Esophagus mucosa (tissue), 1 donor: ENCODE measurements at places on chromosomes 3 and 15.

DNA sequence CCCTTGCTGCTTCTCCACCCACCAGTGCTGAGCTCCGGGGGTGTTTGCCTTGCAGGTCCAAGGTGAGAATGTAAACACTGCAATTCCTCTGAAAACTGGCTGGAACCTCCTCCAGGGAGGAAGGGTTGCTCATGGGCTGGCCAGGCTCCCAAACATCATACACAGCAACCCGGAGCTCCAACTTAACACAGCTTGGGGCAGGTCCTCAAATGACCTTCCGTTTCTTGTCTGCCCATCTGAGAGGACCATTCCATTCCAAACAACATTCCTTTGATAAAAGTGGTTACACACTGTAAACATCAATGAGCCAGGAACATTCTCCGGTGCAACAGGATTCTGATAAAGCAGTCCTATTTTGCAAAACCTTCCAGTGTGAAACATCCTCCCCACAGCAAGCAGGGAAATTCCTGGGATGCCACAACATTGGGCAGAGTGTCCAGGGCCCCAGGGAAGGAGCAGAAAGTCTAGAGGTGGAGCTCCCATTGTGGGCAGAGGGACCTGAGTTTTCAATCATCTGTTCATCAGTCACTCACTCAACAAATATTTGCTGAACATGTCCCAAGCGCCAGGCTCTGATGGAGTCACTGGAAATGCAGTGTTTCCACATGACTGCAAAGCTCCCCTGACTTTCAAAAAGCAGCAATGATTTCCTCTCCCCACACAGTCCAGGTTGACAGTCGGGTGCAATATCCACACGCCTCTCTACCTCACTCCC lies 7.3 kb upstream of the HEG1 start:
- peak; percentile 21 for ATAC-seq

DNA sequence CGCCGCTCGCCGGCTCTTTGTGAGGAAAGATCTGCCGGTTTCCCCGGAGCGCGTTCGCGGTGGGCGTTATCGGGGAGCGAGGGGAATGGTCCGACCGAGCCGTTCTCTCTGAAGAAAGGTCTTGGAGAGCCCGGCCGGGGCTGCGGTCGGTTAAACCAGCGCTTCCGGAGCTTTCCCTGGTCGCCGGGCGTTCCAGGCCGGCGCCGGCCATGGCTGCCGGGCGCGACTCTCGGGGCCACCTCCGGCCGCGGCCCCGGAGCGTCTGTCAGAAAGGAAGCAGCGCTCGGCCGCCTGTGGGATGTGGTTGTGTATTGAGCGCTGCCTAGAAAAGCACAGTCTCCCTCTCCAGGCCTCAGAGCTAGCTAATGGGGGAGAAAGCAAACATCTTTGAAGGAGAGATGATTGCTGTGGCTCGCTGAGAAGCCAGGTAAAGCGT lies 731 bp downstream of the FYTTD1 start:
- ATAC-seq = peak; percentile 61

- no peak for ATAC-seq
These were observed 529.5 kb upstream of the TBL1XR1 start for GRCh38 chr3:177726807-177727206.

GRCh38 chr3:151638555-151639417 lies 94.9 kb upstream of the AADACL2 start:
- ATAC-seq = no peak

DNA sequence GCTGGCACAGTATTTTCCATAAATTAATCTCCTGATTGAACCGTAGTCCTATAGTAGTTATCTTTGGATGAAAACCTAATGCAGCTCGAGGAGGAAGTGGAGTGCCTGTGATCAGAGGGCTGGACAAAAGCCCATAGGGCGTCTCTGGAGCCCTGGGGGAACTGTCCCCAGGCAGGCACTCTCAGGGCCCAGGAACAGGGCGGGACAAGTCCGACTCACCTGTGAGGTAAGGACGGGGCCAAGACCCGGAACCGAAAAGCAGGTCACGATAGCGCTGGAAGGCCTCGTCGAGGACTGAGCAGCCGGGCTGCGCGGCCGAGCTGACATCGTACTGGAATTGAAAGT lies 341 bp downstream of the HEXA start:
- ATAC-seq = peak; percentile 82

- ATAC-seq = peak; percentile 92
These were observed 3.9 kb downstream of the TMED3 start for GRCh38 chr15:79314811-79315210.

GRCh38 chr3:106327696-106328025 lies 458.8 kb upstream of the CBLB start:
- no peak for ATAC-seq

GRCh38 chr3:132289316-132289715 lies 27.9 kb upstream of the ACP3 start:
- ATAC-seq = no peak

GRCh38 chr3:172100482-172100881 lies 61.1 kb downstream of the FNDC3B start:
- no peak for ATAC-seq

DNA sequence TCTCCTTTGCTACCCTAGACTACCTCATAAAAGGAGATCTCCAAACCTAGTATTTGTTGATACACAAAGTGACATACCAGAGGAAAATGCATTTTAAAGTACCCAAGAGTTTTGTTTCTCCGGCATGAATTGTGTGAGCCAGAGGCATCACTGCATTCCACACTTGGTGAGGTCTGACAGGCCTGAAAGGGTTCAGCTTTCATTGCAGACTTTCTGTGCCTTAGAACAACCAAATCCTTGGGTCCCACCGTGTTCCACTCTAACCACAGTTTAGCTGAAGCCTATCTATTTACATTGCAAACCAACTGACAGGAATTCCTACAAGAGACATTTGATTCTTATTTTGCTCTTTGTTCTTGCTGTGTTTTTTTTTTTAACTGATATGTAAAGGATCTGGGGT lies 21.0 kb upstream of the EID1 start:
- ATAC-seq = no peak

- ATAC-seq = no peak
These were observed 51.1 kb downstream of the CMTM7 start for GRCh38 chr3:32442766-32443165.

DNA sequence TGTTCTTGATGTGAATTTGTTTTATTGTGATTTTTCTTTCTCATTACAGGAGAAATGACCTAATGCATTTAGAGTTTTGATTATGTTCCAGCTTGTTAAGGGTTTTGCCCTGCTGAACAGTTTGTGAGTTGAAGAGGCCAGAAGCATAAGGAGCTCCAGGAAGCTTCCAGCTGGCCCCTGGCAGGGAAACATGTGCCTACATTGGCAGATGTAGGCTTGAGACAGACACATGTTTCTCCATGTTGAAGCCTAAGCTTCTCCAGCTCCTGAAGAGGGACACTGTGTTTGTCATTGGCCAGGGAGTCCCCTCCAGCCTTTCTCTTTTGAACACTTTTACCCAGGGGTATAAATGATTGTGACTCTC lies 88.4 kb downstream of the ASB7 start:
- ATAC-seq = no peak

- no peak for ATAC-seq
These were observed 67.2 kb downstream of the DHX30 start for GRCh38 chr3:47870156-47870555.

- ATAC-seq = peak; percentile 15
These were observed 486.3 kb upstream of the PROK2 start for GRCh38 chr3:72271216-72271615.

- no peak for ATAC-seq
These were observed 305.7 kb upstream of the COL8A1 start for GRCh38 chr3:99332718-99333117.

GRCh38 chr3:24220859-24221657 lies 273.6 kb downstream of the THRB start:
- peak; percentile 76 for ATAC-seq

GRCh38 chr3:18295171-18295920 lies 129.8 kb downstream of the SATB1 start:
- ATAC-seq = peak; percentile 100

DNA sequence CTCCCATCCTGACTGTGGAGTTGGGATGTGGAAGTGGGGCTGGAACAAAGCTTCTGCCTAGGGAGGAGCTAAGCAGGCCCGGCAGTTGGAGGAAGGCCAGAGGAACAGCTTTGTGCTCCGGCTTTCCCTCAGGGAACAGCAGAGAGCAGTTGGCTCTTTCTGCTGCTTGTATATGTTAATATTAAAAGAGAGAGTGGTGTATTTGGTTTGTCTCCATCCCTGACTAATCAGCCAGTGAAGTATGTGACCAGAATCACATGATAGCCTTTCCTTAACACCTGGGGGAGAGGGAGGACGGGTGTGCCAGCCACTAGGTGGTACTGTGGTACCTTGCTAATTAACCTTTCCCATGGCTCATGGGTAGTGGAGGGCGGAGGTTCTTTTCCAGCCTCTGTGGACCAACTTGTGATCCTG lies 10.0 kb downstream of the EIF2B5 start:
- ATAC-seq = peak; percentile 92

DNA sequence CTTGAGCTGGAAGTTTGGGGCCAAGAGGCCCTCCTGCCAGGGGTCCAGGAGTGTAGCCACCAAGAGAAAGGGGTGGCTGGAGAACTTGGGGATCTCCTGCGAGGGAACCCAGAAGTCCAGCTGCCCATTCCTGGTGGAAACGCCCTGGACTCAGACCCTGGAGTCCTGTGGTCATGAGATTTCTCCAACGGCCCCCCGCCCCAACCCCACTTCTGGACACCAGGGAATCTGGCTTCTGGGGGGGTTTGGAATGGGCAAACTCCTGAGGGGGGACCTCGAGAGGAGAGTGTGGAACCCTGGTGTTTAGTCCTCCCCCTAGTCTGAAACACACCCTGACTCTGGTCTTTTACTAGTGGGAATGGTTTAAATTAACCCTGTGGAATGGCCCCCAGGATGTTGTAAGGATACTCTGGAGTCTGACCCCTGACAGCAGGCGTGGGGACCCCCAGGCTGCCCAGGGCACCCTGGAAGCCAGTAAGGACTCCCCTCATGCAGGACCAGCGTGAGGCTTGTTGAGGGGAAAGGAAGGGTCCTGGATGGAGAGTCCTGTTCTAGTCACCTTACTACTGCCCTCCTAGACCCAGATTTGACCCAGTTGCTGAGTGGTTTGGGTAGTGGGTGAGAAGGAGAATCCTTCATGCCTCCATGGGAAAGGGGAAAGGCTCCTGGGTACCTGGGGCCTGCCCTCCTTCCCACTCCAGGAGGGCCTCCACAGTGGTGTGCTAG lies 540 bp downstream of the KLHDC8B start:
- ATAC-seq = no peak

DNA sequence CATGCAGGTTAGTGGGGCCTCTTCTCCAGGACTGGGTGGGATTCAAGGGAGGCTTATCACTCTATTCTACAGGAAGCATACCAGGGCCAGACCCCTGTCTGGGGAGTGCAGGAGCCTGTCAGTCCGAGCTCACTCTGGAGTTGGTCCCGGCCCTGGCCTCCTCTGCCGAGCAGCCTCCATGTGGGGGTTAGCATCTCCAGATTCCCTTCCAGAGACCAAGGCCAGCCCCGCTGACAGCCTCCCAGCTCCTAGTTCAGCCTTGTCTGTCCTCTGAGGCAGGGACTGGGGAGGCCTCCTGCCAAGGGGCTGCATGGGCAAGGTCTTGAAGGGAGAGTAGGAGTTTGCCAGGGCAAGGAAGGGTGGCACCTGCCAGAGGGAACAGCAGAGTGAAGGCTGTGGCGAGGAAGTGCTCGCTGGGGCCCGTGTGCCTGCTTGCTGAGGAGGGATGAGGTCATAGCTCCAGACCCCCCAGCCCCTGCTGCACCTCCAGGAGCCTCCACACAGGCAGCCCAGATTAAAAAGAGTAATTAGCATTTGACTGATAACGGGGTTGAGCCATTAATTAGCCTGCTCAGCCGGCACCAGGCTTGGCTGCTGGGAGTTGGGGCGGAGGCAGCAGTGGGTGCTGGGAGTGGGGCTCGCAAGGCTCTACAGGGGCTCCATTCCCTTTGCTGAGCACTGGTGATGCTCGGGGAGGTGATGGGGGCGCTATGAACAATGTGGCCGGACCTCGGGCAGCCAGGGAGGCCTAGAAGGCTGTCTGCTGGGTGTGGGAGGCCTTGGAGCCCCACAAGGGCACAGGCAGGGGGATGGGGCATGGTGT lies 54.3 kb downstream of the DNAJB8 start:
- ATAC-seq = no peak

DNA sequence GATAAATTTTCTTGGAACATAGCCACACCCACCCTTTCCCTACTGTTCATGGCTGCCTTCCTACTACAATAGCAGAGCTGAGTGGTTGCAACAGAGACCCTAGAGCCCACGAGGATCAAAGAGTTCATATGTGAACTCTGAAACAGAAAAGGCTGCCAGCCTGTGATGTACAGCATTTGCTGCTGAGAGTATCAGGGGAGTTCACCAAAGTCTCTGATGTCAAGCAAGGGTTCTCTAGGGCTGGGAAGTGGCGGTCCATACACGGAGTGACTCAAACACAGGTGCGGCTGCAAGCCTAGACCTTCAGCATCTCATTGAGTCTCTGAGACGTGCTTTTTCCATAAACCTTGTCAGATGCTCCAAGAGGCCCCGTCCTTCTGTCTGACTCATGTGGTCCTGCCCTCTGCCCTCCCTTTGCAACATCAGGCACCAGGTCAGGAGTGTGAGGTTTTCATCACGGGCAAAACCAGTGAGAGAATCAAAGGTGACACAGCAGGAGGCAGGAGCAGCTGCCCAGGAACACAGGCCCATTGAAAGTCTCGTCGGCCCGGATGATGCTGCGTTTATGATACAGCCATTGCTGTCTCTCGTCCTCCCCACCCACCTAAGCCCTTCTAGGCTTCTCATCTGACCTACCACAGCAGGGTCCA lies 42.9 kb downstream of the PCSK6 start:
- ATAC-seq = no peak

- no peak for ATAC-seq
These were observed 149.9 kb downstream of the SHQ1 start for GRCh38 chr3:72698154-72698917.

DNA sequence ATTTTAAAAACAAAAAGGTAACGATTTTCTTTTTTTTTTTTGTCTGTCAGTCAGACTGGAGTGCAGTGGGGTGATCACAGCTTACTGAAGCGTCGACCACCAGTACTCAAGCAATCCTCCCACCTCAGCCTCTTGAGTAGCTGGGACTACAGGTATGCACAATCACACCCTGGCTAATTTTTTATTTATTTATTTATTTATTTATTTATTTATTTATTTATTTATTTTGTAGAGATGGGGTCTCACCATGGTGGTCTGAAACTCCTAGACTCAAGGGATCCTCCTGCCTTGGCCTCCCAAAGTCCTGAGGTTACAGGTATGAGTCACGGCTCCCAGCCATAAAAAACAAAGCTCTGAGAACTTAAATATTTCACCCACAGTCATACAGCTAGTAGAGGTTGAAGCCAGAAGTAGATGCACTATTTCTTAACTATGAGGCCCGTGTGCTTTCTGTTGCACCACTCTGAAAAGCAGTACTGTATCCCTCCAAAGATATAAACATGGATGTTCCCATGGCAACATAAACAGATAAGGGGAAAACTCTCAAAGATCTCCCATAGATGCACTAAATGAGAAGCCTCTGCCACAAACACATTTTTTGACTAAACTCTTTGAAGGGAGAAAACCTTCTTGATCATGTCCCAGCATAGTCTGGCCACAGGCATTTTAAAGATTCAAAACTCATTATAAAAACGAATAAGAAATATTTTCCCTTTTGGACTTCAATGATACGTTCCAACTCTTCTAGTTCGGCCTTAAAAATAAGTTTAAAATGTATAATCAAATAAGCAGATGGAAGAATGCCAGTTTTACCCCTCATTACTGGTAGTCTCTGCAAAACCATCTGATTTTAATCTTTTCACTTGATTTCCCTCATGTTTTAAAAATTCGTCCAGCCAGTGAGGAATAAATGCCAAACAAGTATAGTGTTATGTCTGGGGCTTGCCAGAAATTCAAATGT lies 162.3 kb upstream of the ARHGEF26 start:
- no peak for ATAC-seq
